Thyroid gland (tissue), 4 donors: ENCODE measurements at places on chromosomes 3 and 15.
A peak's percentile ranks its signal among the peaks of the same experiment; 100 is the strongest.

- no peak for DNase-seq
Measured at GRCh38 chr3:126306888-126307482, 50.2 kb downstream of the KLF15 start.

DNA sequence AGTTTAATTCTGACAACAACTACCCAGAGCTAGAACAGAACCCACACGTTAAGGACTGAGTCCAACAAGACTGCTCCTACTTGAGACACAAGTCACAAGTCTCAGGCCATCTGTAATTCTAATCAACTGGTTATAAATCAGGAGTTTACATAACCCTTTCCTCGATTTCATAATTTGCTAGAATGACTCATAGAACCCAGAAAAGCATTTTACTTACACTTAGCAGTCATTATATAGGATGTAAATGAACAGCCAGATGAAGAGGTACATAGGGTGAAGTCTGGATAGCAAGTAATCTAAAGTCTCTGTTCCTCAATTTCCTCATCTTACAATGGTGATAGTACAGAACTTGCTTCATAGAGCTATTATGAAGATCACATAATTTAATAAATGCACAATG is 1018.2 kb downstream of the DIPK2A start:
- no peak for DNase-seq

GRCh38 chr3:57150113-57150581 is 15.0 kb downstream of the IL17RD start:
- DNase-seq = no peak

GRCh38 chr15:85276508-85276907 is 103.9 kb upstream of the AKAP13 start:
- no peak for DNase-seq

GRCh38 chr15:69609176-69609575 is 156.6 kb downstream of the RPLP1 start:
- DNase-seq = no peak

GRCh38 chr3:172140499-172141391 is 101.4 kb downstream of the FNDC3B start:
- peak; percentile 22 for DNase-seq

GRCh38 chr15:91886878-91887277 is 33.4 kb downstream of the SLCO3A1 start:
- DNase-seq = no peak

DNA sequence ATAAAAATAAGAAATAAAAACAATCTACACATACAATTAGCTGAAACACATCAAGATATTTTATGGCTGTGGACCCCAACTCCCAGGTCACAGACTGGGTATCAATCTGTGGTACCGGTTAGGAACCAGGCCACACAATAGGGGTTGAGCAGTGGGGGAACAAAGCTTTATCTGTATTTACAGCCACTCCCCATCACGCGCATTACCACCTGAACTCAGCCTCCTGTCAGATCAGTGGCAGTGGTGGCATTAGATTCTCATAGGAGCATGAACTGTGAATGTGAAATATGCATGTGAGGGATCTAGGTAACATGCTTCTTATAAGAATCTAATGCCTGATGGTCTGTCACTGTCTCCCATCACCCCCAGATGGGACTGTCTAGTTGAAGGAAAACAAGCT is 17.7 kb upstream of the DNAJC19 start:
- DNase-seq = no peak

DNA sequence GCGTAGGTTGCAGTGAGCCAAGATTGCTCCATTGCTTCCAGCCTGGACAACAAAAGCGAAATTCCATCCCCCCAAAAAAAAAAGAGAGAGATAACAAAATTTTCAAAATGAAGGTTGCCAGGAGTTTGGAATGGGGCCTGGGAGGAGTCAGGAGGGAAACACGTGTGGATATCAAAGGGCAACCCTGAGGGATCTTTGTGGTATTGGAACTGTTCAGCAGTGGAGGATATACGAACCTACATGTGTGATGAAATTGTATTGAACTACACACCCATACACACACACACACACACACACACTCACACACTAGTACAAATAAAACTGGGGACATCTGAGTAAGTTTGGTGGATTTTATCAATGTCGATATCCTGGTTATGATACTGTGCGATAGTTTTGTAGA is 61.8 kb downstream of the RBPMS2 start:
- no peak for DNase-seq

- DNase-seq = no peak
Measured at GRCh38 chr3:32438596-32439344, 47.1 kb downstream of the CMTM7 start.

- no peak for DNase-seq
Measured at GRCh38 chr3:181358060-181358459, 353.7 kb upstream of the SOX2 start.

DNA sequence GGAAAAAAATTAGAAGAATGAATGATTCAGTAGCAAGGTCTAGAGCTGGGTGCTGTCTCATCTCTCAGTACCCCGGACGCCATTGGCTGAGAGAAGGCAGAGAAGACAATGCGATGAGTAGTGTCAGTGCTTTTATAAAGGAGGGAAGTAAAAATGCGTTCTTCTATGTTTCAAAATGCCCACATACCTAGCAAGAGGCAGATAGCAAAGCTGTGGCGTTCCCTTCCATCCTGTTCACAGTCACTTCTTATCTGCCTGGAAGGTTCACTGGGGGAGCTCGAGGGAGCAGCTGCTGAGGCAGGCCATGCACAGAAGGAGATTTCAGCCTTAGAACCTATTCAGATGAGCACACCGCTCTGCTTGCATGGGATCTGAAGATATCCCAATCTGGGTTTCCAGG is 234.0 kb downstream of the RPLP1 start:
- no peak for DNase-seq

GRCh38 chr3:33153782-33154181 is 40.0 kb downstream of the CRTAP start:
- DNase-seq = no peak

DNA sequence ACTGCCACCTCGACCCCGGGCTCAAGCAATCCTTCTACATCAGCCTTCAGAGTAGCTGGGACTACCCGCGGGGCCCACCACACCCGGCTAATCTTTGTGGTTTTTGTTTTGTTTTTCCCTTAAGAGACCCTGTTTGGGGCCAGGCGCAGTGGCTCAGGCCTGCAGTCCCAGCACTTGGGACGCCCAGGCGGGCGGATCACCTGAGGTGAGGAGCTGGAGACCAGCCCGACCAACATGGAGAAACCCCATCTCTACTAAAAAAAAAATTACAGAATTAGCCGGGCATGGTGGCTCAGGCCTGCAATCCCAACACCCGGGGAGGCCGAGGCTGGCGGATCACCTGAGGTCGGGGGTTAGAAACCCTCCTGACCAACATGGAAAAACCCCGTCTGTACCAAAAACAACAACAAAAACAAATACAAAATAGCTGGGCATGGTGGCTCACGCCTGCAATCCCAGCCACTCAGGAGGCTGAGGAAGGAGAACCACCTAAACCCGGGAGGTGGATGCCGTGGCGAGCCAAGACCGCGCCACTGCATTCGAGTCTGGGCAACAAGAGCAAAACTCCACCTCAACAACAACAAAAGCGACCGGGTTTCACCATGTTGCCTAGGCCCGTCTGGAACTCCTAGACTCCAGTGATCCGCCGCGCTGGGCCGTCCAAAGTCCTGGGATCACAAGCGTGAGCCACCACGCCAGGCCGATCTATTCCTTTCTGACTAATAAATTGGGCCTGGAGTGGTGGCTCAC is 8.1 kb upstream of the FAN1 start:
- DNase-seq = no peak

GRCh38 chr3:155846119-155846518 is 8.1 kb downstream of the SLC33A1 start:
- DNase-seq = no peak

- no peak for DNase-seq
Measured at GRCh38 chr15:58288592-58288991, 143.2 kb upstream of the LIPC start.

- no peak for DNase-seq
Measured at GRCh38 chr3:176174060-176174459, 1023.2 kb downstream of the TBL1XR1 start.

DNA sequence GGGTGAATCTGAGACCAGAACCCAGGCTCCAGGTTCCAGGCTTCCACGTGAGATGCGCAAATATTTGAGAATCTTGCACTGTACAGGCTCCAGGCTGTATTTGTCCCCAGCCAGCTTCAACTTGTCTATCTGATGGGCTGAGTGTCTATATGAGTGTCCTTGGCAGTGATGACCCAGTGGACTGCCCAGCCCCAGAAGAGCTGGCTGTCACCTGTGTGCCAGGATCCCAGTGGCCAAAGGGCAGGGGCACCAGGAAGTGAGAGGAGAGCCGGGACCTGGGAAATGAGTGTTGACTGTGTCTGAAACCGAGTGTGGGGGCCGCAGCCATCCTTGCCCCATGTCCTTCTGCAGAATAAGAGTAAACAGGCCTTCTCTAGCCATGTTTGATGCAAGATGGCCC is 10.4 kb downstream of the FAH start:
- no peak for DNase-seq

DNA sequence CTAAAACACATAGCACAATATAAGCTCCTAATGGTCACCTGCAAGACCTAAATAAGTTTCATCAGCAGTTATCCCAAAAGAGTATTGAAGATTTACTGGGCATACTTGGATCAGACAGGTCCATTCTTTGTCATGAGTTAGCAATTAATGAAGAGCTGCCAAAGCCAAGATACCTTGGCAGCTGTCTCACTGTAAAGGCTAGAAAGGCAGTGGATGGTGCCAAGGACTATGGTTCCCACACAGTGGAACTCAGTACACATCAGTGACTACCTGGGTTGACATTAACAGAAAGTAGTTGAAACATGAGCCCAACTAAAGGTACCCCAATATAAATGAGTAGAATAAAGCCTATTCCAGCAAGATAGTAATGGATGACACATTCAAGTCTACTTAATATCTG is 41.1 kb upstream of the TMCO5A start:
- DNase-seq = no peak

DNA sequence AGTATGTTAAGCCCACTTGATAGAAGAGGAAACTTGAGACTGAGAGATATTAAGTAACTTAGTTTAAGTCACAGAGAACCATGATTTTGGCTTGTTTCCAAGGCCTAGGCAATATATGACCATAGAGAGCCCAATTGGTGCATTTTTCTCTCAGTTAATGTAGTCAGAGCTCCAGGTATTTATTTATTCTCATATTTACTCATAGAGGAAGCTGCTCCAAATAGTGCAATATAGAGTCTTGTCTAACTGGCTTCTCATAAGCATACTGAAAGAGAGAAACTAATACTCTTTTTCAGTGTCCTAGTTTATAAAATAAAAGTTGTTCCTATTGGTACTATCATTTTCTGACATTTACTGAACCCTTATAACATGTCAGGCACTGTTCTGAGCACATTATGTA is 15.2 kb downstream of the TRNT1 start:
- DNase-seq = no peak

GRCh38 chr15:100628746-100629145 is 26.4 kb downstream of the ASB7 start:
- no peak for DNase-seq

DNA sequence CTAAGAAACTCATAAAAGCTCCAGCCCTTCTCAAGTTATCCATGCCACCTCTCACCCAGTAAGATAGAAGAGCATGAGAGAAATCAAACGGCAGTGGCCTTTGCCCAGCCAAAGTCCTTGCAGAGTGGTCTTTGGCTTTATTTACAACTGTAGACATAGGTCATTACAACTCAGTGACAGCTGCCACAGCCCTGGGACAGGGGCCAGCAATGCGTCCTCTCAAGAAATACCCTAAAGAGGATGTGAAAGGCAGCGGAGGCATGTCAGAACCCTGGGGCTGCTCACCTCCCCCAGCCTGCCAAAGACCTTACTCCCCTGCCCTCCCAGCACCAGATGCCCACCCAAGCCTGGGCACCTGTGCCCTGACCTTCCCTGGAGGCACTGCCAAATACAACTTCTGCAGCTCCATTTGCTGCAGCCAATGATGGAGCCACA is 6.3 kb downstream of the ACAA1 start:
- no peak for DNase-seq

GRCh38 chr15:93331545-93332167 is 242.6 kb upstream of the RGMA start:
- no peak for DNase-seq

DNA sequence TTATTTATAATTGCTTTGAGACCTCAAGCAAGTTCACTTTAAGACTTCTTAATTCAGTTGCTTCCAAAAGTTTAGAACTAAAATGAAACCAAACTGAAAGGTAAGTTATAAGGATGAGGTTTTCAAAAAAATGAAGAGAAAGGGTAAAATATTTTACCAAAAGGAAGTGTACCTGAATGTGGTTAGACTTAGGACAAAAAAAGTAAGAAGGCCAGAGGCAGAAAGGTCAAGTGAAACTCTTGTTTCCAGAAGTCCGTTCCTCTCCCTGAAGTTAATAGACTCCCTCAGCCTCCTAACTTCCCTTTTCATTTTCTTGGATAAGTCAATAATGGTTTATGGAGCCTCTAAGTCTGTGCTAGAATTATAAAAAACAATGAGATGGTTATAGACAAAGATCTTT is 16.6 kb downstream of the BTLA start:
- no peak for DNase-seq

DNA sequence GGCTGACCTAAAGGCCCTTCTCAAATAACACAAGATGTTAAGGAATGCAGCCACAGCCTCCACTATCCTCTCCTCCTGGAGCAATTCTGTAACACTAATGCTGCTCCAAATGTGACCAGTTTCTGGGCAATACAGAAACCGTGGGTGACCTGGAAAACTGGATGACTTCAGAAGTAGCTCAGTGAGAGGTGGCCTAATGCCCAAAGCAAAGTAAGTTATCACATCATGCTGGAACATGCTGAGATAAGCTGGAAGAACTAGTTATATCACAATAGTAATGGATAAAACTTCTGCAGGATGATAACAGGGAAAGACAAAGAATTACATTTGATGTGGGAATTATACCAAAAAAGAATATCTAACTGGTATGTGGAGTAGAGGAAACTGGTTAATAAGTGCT is 72.0 kb downstream of the DHX30 start:
- no peak for DNase-seq

DNA sequence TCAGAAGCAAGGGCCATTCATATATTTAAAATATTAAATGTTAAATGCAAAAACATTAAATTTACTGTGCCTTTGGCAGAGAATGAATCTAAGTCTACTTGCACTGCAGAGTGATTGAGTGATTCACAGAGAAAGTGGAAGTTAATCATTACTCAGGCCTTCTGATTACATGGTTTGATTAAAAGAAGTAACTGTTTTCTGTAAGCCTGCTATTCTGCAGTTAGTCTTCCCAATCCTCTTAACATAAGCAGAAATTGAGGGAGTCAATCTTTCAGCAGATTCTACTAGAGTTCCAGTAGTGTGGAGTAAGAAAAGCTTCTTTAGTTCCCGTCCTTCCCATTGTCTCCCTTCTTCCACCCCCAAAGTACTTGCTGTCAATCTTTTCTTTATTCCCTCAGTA is 1.5 kb downstream of the NLGN1 start:
- DNase-seq = no peak

DNA sequence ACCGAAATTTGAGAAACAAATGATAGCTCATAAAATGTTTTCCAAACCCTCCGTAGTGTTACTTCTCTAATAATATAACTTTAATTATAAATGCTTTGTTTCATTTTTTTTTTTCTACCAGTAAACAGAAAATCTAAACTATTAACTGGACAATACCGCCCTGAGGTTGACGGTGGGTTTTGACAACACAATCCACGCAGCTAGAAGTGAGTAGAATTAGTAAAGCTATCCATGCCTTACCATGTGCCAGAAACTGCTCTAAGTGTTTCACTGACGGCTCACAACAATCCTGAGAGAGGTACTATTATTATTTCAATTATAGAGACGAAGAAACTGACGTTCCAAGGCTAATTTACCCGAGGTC is 410 bp downstream of the NDUFAF1 start:
- DNase-seq = no peak

- no peak for DNase-seq
Measured at GRCh38 chr3:64575211-64575844, 112.5 kb downstream of the ADAMTS9 start.
